ENCODE measurements at places on chromosomes 2 and 18. TPM values are rescaled to one million over a fixed set of nuclear protein-coding genes. Genes with fewer than 3 reads are reported as not detected.

DNA sequence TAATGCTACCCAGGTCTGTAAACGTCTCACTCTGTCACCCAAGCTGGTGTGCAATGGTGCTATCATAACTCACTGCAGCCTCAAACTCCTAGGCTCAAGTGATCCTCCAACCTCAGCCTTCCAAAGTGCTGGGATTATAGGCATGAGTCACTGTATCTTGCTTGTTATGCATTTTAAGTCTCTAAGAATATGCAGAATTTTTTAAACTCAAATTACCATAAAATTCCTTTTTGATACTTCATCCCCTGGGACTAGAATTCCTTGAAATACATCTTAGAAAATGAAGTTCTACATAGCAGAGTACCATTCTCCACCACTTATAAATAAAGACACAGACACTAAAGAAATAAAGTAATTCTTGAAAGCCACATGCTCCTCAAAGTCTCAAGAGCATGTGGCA lies 30.2 kb upstream of the LRATD1 start:
- H3K36me3 ChIP-seq, result no peaks in the 10 kb centered on the region
- no peak for DNase-seq
- no peak overlapping the region for H3K27ac ChIP-seq
- no peak overlapping the region for H3K4me3 ChIP-seq
- no peaks in the 10 kb centered on the region for H3K27me3 ChIP-seq
- H3K4me1 ChIP-seq, result no peaks in the 10 kb centered on the region

- no peak overlapping the region for H3K4me3 ChIP-seq
- no peaks in the 10 kb centered on the region for H3K27me3 ChIP-seq
- no peak overlapping the region for H3K27ac ChIP-seq
- DNase-seq, result no peak
Measured at GRCh38 chr2:8281950-8282857, 399.7 kb upstream of the ID2 start.

- DNase-seq, result no peak
- peaks cover 10% of the 10 kb centered on the region for H3K4me1 ChIP-seq
- no peaks in the 10 kb centered on the region for H3K36me3 ChIP-seq
- H3K27me3 ChIP-seq, result no peaks in the 10 kb centered on the region
- no peak overlapping the region for H3K4me3 ChIP-seq
Measured at GRCh38 chr2:20108655-20109396, 57.4 kb upstream of the LAPTM4A start.

DNA sequence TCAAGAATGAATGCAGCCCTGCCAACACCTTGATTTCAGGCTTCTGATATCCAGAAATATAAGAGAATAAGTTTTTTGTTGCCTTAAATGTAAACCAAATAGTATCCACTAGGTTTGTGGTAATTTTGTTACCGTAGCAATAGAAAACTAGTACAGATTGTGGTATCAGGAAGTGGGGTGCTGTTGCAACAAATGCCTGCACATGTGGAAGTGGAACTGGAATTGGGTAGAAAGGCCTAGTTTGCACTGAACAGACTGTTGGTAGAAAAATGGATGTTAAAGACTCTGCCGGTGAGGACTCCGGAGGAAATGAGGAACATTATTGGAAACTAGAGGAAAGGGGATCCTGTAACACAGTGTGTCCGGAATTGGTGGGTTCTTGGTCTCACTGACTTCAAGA lies 145.8 kb upstream of the MGAT5 start:
- H3K27ac ChIP-seq, result no peak overlapping the region
- no peak overlapping the region for H3K4me3 ChIP-seq

- H3K27me3 ChIP-seq, result no peaks in the 10 kb centered on the region
- H3K36me3 ChIP-seq, result no peaks in the 10 kb centered on the region
- no peak for DNase-seq
- peaks cover 8% of the 10 kb centered on the region for H3K4me1 ChIP-seq
- no peak overlapping the region for H3K4me3 ChIP-seq
Measured at GRCh38 chr18:70243131-70243929, 37.8 kb upstream of the RTTN start.

GRCh38 chr2:222795450-222796357 lies 65.1 kb upstream of the ACSL3 start:
- H3K4me1 ChIP-seq, result peaks cover 25% of the 10 kb centered on the region
- no peak for DNase-seq
- H3K4me3 ChIP-seq, result no peak overlapping the region
- peak overlapping the region; percentile 46 for H3K27ac ChIP-seq
- no peaks in the 10 kb centered on the region for H3K27me3 ChIP-seq

DNA sequence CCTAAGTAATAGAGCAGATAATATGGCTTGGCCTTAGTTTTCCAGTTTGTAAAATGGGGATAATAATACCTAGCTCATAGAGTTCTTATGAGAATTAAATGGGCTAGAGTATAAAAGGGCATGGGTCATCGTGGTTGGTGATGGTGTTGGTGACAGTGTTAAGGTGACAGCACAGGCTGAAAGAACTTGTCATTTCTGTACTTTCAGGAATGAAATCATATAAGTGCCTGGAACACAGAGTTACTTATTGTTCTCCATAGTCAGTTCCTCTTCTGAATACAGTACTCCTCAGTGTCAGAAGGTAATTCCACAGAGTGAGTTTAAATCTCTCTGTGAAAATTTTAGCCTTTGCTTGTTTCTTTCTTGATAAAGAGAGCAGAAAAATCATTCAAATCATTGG lies 42.4 kb downstream of the KIF5C start:
- H3K27me3 ChIP-seq, result no peaks in the 10 kb centered on the region
- DNase-seq, result peak; percentile 55
- H3K4me1 ChIP-seq, result no peaks in the 10 kb centered on the region
- H3K4me3 ChIP-seq, result no peak overlapping the region

DNA sequence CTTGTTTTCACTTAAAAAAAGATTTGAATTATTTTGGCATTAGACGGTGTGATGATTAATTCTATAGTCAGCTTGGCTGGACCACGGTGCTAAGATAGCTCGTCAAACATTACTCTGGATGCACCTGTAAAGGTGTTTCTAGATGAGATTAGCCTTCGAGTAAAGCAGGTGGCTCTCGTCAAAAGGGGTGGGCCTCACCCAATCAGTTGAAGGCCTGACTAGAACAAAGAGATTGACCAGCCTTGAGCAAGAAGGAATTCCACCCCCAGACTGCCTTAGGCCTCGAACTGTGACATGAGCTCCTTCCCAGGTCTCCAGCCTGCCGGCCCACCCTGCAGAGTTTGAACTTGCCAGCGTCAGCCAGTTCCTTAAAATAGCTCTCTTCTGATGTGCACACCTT lies 73.4 kb downstream of the TWIST2 start:
- no peaks in the 10 kb centered on the region for H3K36me3 ChIP-seq
- H3K27ac ChIP-seq, result no peak overlapping the region
- H3K27me3 ChIP-seq, result no peaks in the 10 kb centered on the region
- H3K4me3 ChIP-seq, result no peak overlapping the region

The ST8SIA3 gene
- total RNA-seq, result under 0.01 TPM

The MROH2A gene
- total RNA-seq, result not detected

The CXCR1 gene
- total RNA-seq, result 4.0 TPM

The ZNF397 gene
- 23.6 TPM for total RNA-seq

The TXNDC2 gene
- total RNA-seq, result 0.26 TPM

The CIB4 gene
- total RNA-seq, result not detected
